Effector CD4-positive, alpha-beta T cell (primary cell): ENCODE measurements at places on chromosomes 4 and X.

GRCh38 chr4:159104694-159105414 is 2.0 kb downstream of the RAPGEF2 start:
- no peak for DNase-seq

- DNase-seq = no peak
These were observed 584.3 kb upstream of the SMIM31 start for GRCh38 chr4:164169591-164169990.

GRCh38 chrX:9267415-9267814 is 197.4 kb upstream of the TBL1X start:
- no peak for DNase-seq

- no peak for DNase-seq
These were observed 50.0 kb downstream of the CYTL1 start for GRCh38 chr4:4969298-4969697.

DNA sequence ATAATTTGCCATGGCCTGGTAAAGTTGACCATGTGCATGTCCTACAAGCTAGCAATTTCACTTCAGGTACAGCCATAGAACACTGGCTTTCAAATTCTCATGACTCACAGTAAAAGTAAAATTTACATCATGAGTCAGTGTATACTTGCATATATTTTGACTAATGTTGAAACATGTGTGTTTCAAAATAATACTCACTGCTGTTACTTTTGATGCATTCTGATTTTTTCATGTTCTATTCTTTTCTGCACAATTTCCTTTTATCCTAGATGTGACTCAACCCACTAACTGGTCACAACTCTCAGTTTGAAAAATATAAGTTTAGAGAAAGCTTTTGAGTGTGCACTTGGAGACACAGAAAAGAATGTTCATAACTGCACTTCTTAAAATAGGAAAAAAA is 365.7 kb downstream of the FGF13 start:
- DNase-seq = no peak
